ENCODE measurements at places on chromosomes 2 and 18.

DNA sequence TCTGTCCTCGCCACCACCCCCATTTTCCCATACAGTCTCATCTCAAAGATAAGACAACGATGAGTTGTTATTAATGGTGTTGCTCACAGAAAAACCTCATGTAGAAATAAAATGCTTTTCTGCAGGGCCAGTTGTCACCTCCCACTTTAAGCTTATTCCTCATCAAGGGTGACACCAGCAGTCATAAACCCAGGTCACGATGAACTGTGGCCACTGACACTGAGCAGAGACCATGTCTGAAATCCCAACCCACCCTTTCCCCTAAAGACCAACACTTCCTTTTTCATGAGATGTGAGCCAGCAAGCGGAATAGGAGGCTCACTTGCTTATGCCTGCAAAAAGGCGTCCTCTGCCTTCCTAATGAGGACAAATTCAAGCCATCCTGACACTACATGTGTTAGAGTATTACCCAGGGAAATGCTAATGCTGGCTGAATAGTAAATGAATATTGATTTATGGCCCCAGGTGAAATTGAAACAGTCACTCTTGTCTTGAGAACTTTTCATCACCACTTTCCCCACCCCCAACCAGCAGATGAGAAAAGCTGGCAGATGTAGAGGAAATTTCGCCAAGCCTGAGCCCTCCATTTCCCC is 228.4 kb downstream of the MGAT5 start:
- DNase-seq: no peak

GRCh38 chr18:48590678-48591077 is 51.8 kb downstream of the CTIF start:
- DNase-seq: no peak

- DNase-seq: peak; percentile 79
Observed at GRCh38 chr18:12679183-12679786, 21.4 kb upstream of the SPIRE1 start.

GRCh38 chr18:56977771-56978170 is 169.1 kb upstream of the BOD1L2 start:
- no peak for DNase-seq

DNA sequence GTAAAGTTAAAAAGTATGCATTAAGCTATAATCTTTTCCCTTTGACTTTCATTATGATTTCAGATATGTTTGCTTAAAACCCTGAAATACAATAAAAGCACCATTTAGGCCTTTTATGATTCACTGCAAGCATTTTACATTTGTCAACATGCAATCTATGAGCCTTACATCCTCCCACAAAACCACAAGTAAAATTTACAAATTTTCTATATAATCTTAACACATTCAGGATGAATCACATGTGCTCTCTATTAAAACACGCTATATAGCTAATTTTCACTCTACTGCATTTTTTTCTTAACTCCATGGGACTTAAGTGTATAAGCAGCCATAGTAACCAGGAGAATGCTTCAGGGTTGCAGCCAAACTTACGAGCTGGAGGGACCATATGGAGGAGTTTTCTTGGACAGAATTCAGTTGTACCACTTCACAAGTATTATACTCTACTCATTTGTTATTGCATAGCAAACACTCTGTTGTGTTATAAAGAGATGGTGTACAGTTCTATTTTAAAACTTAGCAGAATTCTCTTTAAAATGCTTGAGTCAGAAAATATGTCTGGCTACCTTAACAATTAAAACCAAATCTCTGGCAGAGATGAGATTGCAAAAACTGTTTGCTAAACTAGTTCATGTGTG is 293.2 kb downstream of the ALK start:
- no peak for DNase-seq

Data from spleen (tissue), 13 donors.